ENCODE measurements at places on chromosomes 12 and 14.

GRCh38 chr12:109182041-109182839 lies 65.9 kb downstream of the ACACB start:
- DNase-seq = no peak

GRCh38 chr12:108099778-108100489 lies 29.2 kb upstream of the WSCD2 start:
- DNase-seq = no peak

DNA sequence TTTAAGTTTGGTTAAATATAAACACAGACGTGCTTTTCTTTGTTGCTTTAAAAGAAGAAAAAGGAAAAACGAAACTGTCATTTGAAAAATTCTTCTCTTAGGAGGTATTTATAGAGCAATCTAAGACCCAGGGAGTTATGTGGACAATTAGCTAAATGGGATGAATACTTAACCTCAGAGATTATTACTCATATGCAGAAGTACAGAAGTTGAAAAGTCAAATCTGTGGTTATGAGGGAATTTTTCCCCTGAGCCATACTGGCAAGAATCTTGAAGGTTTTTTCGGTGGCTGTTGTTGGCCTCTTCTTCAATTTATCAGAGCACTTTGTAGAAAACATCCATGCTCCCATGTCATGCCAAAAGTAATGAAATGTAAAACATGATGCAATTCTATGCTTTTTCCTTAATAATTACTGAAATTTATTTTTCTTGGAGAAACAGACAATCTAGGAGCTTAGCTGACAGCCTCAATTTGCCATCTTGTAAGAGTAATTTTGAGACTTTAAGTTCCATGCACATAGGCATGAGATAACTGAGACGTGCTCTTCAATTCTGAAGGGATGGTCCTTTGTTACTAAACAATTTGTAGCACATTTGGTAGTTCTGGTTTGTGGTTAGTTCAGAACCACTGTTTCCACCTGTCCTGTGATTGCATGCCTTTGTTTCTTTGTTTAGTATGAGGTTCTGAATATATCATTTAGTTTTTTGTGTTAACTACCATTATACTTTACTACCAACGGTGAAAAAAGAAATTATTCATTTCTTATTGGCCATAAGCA lies 126.6 kb downstream of the BCAT1 start:
- DNase-seq = peak; percentile 60

- peak; percentile 4 for DNase-seq
These were observed 38.2 kb upstream of the RIC8B start for GRCh38 chr12:106736051-106736957.

- DNase-seq = no peak
These were observed 10.4 kb upstream of the FZD10 start for GRCh38 chr12:130151846-130152245.

- no peak for DNase-seq
These were observed 37.7 kb downstream of the PPFIBP1 start for GRCh38 chr12:27561535-27562350.

DNA sequence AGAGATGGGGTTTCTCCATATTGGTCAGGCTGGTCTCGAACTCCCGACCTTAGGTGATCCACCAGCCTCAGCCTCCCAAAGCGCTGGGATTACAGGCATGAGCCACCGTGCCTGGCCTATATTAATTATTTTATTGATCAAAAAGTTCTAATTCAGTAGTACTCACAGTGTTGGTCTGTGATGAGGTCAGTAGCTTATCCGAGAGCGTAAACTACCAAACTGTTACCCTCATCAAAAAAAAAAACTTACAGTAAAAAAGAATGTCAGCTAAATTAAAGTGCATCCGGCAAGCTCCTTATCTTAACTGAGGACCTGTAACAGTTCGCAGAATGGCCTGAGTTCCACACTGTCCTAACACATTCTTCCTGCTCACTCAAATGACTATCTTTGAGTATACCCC lies 228.2 kb downstream of the SOX5 start:
- DNase-seq = no peak

GRCh38 chr14:64503434-64504309 lies at the start of gene ZBTB25:
Gene ZBTB25, minus strand, starts transcription at chr14:64503838. Its CDS starts 13,305 bp downstream, at chr14:64490533.
- peak; percentile 73 for DNase-seq

- DNase-seq = no peak
These were observed 909.6 kb downstream of the VRK1 start for GRCh38 chr14:97706819-97707218.

- DNase-seq = no peak
These were observed 135.6 kb downstream of the BRMS1L start for GRCh38 chr14:35961697-35962274.

DNA sequence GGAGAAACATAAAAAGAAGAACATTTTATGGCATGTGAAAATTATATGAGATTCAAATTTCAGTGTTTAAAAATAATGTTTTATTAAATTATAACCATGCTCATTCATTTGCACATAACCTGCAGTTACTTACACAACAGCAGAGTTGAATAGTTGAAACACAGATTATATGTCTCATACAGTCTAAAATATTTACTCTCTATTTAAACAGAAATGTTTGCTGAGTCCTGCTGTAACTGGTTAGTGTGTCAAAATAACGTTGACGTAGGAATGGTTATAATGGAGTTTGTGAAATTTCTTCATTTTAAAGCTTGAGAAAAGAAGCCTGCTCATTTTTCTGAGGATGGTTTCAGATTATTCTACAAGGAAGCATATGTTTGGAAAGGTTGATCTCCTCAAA lies 196.5 kb upstream of the GARIN2 start:
- no peak for DNase-seq

GRCh38 chr14:93619176-93619793 lies 169.0 kb downstream of the PRIMA1 start:
- DNase-seq = peak; percentile 10

DNA sequence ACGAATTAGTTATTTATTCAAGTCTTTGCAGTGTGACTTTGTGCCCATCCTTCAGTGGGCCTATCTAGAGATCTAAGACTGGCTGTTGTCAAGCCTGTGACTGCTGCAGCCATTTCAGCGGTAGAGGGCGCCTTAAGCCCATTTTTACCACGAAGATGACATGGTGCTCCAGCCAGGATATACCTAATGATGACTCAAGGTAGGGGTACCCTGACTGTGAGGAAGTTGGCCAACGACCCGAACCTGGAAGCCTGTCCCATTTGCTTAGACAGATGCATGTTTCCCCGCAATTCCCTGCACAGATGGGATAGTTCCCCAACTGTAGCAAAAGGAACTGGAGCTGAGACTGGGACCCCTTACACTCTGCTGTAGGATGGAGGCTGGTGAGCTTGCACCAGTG lies 41.3 kb downstream of the RAB3IP start:
- no peak for DNase-seq

GRCh38 chr12:11902525-11902875 lies 168.2 kb upstream of the BCL2L14 start:
- DNase-seq = no peak

GRCh38 chr14:81285245-81285644 lies 64.5 kb upstream of the GTF2A1 start:
- DNase-seq = no peak

DNA sequence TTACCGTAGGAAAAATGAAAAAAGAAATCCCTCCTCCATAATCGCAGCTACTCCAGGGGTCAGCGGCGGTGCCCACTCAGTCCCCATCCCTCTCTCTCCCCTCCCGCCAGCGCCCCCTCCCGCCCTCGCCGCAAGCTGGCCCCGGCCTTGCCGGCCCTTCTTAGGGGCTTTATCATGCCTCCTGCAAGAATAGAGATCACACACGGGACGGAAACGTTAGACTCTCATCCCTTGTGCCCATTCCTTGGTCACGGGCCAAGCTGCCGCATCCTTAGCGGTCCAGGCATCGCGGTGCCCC lies 692 bp upstream of the COX14 start:
- no peak for DNase-seq

DNA sequence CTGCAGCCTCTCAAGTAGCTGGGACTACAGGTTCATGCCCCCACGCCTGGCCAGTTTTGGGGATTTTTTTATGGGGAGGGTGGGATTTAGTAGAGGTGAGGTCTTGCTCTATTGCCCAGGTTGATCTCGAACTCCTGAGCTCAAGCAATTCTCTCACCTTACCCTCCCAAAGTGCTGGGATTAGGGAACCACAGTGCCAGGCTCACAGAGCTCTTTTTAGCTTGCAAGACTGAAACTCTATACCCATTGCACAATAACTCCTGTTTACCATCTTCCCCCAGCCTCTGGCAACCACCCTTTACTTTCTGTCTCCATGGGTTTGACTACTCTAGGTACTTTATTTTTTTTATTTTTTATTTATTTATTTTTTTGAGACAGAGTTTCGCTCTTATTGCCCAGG lies 25.7 kb upstream of the CDK17 start:
- peak; percentile 58 for DNase-seq

DNA sequence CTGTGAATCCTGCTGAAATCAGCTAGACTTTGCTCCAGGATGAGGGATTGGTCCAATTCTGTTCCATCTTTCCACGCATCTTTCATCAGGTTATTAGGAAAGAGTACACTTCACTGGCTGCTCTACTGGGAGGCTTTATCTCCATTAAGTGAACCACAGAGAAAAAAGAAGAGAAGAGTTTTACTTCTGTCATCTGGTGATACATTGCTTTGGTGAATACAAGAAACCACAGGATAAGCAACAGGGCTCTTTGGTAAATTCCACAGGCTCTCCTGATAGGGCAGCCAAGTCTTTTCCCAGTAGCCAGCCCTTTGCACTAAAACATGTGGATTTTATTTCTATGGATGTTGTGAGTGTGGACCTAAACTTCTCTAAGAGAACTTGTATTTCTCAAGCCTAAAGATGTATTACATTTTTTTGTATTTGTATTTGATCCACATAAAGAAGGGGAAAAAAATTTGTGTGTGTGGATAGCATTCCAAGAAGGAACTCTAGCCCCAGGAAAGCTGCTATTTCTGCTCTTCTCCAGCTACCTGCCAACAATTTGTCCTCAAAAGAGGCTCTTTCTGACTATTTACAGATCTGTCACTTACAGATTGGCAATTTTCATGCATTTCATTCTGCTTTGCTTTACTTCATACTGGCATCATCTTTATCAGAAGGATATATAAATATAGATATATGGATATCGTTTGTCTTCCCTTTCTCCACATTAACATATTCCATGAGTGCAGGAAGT lies 1117.6 kb upstream of the TMEM132C start:
- DNase-seq = peak; percentile 87

DNA sequence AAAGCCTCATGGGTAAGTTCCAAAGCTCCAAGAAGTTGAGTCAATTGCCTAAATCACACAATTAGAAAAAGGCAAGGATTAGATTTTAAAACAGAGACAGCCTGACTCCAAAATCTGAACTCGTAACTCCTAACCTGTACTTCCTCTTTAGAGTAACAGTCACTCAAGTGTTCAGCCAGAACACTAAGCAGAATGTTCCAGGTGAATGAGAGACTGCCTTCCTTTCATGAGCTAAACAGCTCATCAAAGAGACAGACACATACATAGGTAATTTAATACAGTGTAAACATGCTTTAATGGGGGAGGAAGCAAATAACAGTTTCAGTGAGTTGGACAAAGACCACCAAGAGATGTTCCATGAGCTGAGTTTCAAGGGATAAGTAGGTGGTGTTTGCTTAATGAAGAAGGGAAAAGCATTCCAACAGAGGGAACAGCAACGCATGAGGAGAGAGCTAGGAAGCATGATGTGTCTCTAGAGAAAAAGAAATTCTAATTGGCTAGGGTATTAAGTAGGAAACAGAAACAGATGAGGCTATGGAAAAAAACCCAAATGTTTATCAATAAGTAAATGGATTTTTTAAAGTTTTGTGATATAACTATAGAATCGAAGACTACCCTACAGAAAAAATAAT lies 403.9 kb downstream of the MED13L start:
- no peak for DNase-seq

GRCh38 chr12:124956571-124956970 lies 32.4 kb downstream of the DHX37 start:
- no peak for DNase-seq

DNA sequence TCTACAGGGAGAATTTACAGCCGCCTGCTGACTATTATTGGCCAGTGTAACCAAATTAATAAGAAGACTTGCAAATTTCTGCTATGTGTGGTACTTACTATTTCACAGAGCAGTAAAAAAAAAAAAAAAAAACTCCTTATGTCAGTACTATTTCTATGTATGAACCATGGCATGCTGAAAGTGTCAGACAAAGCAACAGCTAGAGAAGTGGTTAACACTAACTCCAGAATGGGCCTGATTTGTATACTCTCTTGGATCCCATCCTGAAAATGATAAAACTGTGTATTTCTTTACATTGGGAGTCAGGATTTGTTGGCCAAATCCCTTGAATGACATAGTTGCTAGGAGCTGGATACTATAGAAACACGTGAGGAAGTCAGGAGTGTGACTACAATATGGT lies 416.8 kb downstream of the EGLN3 start:
- no peak for DNase-seq

- no peak for DNase-seq
These were observed 1021.5 kb downstream of the TMEM121 start for GRCh38 chr14:106547735-106548434.

DNA sequence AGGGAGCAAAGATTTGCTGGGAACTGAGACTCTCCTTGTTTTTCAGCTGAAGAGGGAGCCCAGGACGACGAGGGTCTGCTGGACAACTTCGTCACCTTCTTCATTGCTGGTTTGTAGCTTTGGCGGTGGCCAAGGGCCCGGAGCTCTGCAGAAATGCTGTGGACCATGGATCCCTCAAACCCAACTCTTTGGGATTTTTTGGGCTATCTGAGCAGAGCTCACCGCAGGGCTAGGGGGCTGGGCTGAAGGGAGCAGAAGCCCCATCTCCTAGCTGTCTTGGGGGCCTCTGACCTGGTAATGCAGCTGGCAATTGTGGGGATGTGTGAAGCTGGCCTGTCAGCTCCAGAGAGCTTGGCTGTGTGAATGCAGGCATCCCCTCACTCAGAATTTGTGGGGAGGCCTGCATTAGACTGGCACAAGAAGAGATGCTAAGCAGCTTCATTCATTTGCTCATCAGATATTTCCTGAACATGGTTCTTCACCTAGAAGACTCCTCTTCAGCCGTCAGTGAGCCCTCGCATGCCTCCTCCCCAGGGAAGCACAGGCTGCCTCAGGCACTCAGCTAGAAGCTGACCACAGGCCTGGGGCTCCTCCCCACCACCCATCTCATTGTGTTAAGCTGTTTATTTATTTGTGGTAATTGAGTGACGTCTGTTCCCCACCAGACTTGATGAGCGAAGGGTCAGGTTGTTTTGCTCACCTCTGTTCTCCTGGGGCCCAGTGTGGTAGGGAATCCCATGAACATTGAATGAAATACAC lies 32.2 kb downstream of the CYP46A1 start:
- DNase-seq = no peak

- DNase-seq = no peak
These were observed 72.6 kb upstream of the NCOR2 start for GRCh38 chr12:124640056-124640455.

DNA sequence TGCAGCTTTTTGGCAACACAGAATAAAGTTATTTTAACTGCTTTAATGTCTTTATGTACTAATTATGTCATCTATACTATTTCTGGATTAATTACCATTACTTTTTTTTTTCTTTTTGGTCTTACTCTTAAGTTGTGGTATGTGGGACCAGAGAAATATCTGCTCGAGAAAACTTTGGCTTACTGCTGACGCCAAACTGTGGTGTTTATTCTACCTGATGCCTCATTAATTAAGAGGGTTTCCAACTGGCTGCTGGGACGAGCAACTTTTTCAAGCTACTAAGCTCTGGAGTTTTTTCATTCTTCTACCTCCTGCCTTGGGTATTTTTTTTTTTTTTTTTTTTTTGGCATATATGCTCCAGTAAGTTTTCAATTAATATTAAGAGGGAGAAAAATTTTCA lies 1257.5 kb downstream of the FSCB start:
- DNase-seq = no peak

All from AG09309 (cell line).